Cerebellum (tissue), 4 donors: ENCODE measurements at places on chromosomes 11 and 22. TPM values are rescaled to one million over a fixed set of nuclear protein-coding genes. Genes with fewer than 3 reads are reported as not detected.

EIF3D gene
- total RNA-seq = 92.9 TPM

SULT4A1 gene
- total RNA-seq = 29.7 TPM

NRIP3 gene
- 16.7 TPM for total RNA-seq

SLC25A45 gene
- total RNA-seq = 0.73 TPM

UBQLN3 gene
- 0.45 TPM for total RNA-seq

GRCh38 chr22:21714786-21715185 lies 20.8 kb downstream of the YPEL1 start:
- no peak for DNase-seq

DNA sequence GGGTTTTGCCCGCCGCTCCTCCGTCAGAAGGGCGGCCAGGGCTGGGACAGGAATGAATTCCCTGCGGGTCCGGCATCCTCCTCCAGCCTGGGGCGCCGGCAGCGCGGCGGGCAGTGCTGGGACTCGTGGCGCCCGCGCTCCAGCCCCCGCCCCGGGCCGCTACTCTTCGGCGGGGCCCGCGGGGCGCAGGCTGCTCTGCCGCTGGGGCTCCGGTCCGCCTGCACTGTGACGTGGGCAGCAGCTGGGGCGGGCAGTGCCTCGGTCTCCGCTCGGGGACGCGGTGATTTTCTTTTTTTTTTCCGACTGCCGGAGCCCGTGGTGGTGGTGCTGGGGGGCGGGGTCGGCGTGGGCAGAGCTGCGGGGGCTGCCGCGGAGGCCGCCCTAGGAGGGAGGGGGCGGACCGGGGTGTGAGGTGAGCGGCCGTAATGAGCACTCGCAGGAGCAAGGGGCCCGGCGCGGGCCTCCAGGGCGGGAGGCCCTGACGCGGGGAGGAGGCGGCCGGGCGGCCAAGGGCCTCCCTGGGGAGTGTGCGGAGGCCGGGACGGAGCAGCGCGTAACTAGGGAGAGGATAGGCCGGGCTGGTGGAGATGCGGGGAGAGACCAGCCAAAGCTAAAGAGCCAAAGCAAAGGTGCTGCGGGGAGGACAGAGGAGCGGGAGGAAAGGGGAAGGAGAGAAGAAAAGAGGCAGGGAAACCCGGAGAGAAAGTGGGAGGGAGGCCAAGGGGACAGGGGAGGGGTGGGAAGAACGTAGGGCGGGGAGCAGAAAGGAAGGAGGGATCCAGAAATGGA lies 73.3 kb upstream of the ZBED5 start:
- peak; percentile 59 for DNase-seq

DNA sequence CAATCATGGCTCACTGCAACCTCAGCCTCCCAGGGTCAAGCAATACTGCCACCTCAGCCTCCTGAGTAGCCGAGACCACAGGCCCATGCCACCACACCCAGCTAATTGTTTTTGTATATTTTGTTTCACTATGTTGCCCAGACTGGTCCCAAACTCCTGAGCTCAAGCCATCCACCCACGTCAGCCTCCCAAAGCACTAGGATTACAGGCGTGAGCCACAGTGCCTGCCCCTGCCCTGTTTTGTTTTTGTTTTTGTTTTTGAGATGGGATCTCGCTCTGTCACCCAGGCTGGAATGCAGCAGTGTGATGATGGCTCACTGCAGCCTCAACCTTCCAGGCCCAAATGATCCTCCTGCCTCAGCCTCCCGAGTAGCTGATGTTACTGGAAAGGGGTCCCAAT lies 53.5 kb downstream of the TUG1 start:
- no peak for DNase-seq

DNA sequence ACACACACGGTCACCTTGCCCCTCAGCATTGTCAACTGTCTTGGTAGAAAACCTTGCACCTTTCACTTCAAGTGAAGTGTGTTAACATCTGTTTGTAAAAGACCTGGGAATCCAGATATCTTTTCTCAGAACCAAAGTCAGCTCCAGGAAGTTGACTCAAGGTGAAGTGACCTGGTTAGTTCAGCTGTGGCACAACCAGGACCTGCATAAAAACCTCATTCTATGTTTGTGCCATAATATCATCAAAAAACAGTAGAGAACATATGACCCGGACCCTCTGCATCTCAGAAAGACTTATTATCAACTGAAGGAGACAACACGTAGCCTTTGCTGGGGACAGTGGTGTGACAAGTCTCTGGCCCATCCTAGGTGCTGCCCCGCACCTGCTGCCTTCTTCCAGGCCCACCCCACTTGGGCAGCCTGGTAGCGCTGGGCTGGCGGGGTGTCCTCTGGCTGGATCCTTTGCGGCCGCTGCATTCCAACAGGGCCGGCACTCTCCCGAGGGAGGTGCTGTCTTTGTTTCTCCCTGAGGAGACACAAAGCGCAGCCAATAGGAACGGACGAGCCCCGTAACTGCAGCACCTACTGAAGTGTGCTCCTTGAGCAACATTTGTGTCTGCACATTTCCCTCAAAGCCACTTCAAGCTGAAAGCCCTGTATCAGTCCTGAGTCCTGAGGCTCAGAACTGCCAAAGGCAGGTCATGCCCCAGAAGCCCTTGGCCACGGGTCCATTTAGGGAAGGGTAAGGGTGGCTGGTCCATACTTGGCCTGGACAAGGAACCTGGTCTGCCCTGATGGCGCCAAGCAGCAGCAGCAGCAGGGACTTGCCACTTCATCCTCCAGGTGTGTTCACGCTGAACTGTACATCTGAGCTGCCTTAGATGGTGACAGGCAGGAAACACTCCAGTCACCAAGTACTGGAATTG lies 25.2 kb downstream of the LRRC74B start:
- DNase-seq = no peak

- DNase-seq = no peak
These were observed 113.4 kb downstream of the ZBTB16 start for GRCh38 chr11:114172871-114173444.

DNA sequence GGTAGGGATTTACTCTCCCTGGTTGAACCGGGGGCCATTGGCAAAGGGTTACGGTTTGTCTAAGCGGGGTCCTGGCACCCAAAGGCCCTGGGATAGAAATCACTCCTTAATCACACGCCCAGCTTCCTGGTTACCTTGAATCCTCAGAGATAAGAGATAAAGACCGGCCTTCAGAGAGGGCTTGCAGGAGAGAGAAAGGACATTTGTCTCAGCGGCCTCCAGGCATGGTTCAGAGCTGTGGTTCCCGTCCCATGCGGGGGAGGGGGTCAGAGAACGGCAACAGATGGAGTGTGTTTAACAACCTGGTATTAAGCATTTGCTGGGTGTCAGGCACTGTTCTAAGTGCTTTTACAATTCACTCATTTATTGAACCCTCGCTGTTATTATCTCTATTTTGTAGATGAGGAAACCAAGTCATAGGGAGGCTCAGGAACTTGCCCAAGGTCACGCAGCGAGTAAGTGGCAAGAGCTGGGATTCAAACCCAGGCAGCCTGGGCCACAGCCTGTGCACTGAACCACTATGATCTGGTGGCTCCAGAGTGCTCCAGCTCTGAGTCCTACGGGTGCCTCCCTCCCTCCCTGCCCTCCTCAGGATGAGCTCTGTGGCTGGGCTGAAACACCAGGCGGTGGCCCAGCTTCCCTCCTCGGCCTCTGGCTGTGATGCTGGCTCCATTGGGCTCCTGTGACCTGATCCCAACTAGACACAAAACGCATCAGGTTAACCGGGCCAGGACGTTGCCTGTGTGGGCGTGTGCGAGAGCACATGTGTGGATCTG lies 18.6 kb downstream of the LRRC10B start:
- no peak for DNase-seq

DNA sequence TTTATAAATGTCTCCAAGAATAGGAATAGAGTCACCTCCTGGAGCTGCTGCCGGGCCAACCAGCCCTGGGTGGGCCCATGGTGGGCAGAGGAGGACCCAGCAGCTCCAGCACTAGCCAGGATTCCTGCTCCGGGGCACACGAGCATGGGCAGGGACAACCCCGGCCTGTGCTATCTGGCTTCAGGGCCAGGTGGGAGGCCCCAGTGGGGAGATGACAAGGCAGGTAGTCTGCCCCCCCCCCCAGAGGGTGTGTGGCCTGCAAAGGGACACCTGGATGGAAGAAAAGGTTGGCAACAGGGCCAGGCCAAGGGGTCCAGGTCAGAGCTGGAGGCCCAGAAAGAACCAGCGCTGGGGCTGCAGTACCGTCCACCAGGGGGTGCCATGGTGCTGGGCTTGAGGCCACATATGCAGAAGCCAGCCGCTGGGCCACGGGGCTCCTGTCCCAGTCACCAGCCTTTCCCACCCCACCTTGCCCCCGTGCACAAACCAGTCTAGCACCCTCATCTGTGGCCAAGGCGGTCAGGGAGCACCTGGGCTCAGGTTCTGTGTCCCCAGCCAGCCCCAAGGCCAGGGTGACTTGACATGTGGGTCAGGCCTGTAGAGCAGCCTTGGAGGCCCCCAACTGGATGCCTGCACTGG lies 3.4 kb downstream of the TSPAN32 start:
- DNase-seq = peak; percentile 68

GRCh38 chr11:108512708-108513107 lies 14.5 kb upstream of the POGLUT3 start:
- no peak for DNase-seq

DNA sequence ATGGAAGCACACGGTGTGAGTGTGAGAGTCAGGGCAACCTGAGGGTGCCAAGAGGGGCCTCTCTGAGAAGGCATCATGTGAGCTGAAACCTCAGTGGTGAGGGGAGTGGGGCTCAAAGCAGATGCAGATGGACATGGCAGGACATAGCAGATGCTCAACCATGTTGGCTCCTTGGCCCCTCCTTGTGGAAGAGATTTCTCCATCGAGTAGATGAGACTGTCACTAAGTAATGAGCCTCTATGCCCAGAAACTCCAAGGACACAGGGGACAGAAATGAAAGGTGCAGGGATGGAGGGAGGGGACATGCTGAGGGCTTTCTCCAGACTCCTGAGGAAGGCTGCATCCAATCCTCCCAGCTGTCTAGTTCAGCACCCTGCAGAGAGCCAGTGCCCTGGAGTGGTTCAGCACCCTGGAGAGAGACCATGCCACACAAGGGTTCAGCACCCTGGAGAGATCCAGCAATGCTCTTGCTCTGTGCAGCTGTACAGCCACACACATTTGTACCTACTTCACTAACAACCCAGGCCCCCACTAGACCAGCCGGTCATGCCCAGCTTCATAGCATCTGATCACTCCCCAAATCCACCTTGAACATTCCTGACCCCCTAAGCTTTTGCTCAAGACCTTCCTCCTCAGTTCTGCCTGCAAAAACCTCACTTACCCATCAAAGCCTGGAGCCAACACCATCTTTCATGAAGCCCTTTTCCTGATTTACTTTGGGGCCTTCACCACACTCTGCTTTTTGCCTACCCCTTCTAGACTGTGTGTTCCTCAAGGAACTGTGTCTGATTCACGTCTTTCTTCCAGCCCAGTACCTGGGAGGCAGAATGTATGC lies 252.0 kb downstream of the CTTN start:
- no peak for DNase-seq

DNA sequence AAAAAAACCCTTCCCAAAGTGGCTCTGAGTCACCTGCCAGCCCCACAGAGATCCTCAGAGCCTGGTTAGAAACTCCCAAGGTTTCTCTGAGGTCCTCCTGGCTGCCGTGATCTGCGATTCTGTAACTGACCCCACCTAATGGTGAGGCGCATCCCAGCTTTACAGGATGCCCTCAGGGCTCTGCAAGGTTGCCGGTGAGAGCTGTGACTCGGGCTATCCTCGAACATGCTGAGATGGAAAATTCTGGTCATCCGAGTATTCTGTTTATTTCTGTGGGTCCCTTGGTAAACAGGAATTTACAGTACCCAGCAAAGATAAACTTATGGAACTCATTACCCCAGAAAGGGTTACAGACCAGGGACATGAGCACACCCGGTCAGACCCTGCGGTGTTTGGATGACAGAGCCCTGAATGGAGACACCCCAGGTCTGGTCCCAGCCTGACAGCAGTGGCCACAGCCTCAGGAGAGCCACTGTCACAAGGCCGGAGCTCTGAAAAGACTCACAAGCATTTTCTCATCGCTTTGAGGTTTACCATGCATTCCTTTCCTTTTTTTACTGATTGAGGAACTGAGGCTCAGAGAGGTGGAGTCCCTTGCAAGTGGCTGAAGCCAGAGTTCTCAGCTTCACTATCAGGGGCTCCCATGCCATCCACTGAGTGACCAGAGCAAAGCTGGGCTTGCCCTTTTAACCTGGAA lies 22.2 kb downstream of the LIF start:
- DNase-seq = no peak

DNA sequence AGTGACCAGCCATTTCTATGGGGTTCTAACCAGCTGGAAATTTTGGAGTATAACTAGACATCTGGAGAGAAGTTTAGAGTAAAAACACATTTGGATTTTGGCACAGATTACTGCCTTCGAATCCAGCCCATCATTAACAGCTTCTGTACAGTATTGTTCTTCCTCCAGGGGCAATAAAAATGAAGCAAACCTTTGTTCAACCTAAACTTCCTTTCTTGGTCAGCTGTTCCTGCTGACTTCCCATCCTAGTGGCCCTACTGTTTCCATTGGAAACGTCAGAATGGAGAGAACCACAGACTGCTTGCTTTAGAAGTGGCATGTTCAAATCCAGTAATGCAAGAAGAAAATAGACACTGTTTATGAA lies 203.7 kb upstream of the MTMR2 start:
- no peak for DNase-seq

- DNase-seq = no peak
These were observed 11.8 kb downstream of the SYTL2 start for GRCh38 chr11:85799142-85799541.

DNA sequence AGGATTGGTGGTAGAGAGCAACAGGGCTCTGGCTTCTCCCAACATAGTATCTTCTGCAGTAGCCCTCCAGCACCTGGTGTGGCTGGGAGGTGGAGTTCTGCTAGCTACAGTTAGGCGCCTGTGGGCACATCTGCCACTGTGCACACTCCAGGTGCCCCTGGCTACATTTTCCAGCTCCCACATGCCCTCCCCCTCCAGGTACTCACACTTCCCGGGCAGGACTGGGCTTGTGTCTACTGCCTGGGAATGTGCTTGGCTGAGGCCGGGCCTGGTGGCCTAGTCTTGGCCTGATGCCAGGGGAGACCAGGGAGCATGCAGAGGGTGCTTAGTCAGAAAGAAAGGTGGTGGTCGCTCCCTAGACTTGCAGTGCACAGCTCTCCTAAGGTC lies 15.8 kb downstream of the PHLDB1 start:
- DNase-seq = no peak

DNA sequence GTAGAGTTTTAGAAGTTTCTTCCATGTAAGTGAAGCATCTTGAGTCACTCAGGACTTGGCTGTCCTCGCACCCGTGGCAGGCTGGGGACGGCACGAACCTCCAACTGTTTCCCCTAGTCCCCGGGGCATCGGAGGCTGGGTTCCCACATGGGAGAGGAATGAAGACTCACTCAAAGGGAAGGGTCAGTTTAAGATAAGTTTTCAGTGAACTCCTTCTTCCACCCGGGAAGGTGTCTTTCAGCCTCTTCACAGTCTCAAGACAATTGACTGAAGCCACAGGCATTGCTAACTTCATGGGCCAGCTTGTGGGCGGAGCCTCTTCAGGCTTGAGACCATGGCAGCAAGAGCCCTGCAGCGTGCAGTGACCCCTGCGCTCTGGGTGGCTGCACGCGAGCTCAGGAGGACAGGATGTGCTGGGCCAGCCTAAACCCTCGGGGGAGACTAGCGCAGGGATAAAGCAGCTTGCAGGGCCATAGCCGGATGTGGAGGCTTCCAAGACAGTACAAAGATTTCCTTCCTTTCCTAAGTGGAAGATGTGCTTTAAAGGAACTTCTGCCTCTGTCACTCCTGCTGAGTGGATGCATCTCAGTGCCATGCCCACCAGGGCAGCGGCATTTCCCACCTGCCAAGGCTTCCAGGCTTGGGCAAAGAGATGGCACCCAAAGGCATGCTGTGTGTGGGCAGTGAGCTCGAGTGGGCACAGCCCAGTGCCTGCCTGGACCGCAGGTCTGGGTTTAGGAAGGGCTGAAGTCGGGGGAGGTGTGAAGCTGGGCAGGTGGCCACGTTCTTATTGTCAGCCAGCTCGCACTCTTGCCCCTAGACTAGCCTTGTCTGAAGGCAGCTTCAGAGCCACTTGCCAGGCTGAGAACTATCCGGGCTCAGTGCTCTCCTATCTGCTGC lies 32.9 kb downstream of the PPIL2 start:
- no peak for DNase-seq
